ENCODE measurements at places on chromosomes 1 and 21.

DNA sequence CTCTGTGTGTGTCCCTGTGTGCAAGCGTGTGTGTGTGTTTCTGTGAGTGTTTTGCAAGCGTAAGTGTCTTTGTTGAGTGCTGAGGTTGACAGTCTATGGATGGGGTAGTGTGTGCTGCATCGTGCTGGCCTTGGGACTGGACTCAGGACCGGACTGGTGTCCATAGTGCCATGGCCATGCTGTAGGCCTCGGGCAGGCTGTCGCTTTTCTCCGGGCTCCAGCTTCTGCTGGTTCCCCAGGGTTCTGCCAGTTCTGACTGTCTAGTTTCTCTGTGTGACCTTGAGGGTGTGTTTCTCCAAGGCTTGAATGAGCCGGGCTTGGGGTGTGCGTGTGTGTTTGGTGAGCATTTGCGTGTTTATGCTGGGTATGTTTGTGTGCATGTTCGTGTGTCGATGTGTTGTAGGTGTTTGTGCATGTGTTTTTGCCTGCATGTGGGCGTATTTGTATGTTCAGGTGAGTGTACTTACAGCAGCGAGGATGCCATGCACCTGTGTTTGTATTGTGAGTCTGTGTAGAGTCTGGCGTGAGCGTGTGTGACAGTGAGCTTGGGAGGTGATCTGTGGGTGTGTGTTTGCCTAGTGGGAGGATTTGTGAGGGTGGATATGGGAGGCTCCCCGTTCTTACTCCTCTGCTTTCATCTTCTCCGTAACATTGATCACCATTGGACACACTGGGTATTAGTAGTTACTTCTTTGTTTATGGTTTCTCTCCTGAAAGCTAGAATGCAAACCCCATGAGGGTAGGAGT is 51.7 kb upstream of the POU3F1 start:
- DNase-seq: no peak

- no peak for DNase-seq
Measured at GRCh38 chr1:171343727-171344472, 29.9 kb downstream of the FMO4 start.

GRCh38 chr1:228236744-228237143 is 28.9 kb downstream of the OBSCN start:
- peak; percentile 80 for DNase-seq

GRCh38 chr1:150627826-150628410 is 1.5 kb downstream of the ENSA start:
- DNase-seq: no peak

- DNase-seq: no peak
Measured at GRCh38 chr1:71222668-71223067, 141.8 kb upstream of the ZRANB2 start.

DNA sequence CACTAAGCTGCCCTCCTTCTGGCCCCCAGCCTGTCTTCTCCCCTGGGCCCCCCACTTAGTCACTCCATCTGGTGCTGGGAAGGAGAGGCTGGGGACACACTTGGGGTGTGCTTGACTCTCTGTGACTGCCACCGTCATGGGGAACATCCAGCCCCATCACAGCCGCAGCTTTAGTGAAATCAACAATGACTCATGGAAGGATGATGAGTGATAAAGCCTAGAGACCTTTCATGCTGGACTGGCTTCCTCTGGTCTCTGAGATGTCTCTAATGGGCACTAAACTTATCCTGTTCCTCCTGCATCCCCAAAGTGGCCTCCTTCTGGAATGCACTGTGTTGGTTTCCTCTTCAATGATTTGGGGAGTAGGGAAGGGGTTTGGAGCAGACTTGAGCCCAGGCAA is 172.9 kb downstream of the GRIK3 start:
- DNase-seq: no peak

GRCh38 chr1:95905818-95906395 is 671.9 kb downstream of the RWDD3 start:
- DNase-seq: no peak

GRCh38 chr1:23385119-23385621 is 15.5 kb upstream of the ZNF436 start:
- no peak for DNase-seq

- no peak for DNase-seq
Measured at GRCh38 chr1:201194046-201194445, 3.4 kb downstream of the IGFN1 start.

All from HuH-7 (cell line).